ENCODE measurements at places on chromosomes 7 and 10.

GRCh38 chr7:28961972-28962371, 3.8 kb upstream of the TRIL start:
- DNase-seq = no peak

DNA sequence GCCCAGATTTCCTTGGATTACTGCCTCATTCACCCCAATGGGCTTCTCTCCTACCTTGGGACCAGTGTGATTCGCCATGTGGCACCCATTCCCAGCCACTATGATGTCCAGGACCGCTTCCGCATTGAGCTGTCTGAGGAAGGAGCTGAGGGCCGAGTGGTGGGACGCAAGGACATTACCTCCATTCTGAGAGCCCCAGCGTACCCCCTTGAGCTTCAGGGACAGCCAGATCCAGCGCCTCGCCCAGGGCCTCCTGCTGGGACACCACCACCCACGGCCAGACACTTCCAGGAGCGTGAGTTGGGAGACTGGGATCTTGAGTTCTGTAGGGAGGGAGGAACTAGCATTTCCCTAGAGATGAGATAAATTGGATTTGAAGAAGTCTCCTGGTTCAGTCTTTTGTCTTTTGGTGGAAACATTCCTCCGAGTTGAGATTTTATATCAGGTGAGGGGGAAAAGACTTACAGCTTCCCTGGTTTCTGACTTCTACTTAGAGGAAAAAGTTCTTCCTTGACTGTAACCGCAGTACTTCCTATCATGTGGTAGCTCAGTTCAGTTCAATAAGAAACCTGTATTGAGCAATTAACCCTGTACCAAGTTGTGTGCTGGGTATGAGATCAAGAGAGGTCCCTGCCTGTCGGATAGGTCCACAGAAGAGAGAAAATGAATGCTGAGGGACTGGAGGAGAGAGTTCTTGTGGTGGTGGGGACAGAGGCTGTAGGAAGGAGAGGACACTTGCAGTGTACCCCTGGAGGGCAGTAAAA, 1.3 kb downstream of the MOSPD3 start:
- no peak for DNase-seq

GRCh38 chr10:50279489-50279888, 28.2 kb upstream of the ASAH2 start:
- DNase-seq = no peak

DNA sequence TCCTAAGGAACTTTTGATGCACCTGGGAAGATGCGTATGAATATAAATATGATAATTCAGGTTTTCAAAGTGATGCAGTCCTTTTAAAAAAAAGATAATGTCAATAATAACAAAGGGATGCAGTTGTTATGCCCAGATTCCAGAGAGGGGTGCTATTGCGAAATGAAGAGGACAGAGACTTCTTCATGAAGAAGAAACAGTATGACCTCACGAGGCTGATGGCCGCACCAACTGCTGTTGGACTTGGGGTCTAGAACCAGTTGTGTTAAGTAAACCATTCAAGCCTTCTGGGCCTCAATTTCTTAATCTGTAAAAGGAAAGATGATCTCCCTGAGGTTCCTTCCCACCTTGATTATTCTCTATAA, 55.1 kb downstream of the LYZL2 start:
- DNase-seq = no peak

DNA sequence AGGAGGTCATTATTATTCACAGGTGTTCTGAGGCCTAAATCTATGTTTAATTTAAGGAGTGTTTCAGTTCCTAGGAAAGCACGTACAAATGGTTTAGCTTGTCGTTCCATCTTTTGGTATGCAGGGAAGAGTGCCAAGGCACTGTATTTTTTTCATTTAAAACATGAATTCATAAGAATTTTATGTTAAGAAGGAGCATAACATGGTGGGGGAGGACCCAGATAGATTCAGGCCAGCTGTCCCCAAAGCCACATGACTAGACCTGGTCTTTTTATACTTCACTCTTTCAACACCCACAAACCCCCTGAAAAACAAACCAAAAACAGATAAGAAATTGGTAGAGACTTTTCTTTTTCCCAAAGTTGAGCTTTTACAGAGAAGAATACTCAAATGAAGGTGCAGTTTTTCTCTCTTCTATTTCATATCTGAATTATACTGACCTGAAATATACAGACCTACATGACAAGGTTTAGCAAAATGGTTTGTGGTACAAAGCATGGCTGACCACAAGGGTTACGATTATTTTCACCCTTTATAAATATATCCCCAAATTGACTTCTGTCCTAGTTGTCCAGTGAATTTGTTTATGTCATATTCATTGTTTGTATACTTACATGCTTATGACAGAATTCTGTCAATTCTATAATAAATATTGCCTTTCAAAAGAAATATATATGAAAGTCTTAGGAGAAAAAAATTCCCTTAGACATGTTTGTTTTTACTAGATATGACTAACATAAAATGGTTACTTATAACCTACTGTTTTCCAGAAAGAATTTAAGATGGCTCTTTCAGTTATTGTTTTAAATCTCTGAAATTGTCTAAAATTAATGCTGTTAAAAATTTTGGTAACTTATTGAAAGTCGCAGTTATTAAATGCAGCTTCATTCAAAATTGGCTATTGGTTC, 71.3 kb downstream of the AP3M1 start:
- DNase-seq = no peak

- no peak for DNase-seq
Observed at GRCh38 chr10:129320340-129320739, 146.7 kb upstream of the MGMT start.

DNA sequence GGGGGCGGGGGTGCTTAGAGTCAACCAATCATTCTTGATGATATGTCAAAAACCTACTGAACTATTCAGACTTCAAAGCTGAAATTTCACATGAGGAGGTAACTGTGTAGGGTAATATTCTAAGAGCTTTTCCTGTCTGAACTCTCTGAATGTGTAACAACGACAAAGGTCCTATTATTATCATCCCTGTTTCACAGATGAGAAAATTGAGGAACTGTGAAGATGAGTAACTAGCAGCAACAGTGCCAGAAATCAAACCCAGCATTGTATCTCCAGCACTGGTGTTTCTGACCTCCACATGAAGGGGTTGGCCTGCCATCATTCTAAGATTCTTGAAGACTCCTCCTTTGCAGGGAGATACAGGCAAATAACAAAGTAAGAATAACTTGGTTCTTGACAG, 294.7 kb upstream of the AOAH start:
- DNase-seq = no peak

- no peak for DNase-seq
Observed at GRCh38 chr10:43070121-43071085, 6.5 kb upstream of the RET start.

DNA sequence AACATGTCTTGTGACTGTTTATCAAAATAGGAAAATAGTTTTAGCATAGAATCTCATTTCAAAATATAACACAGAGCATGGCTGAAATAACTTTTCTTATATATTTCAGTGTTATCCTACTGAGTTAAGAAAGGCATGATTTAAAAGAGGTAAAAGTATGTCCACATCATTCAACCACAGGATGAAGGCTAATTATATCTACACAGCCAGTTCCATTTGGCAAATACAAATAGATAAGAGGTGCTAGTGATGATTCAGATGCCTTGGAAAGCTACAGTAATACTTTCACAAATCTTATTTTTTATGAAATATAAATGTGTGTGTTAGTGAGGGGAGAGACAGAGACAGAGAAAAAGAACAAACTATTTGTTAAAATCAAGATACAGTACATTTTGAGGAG, 42.9 kb upstream of the PCDH15 start:
- DNase-seq = no peak

DNA sequence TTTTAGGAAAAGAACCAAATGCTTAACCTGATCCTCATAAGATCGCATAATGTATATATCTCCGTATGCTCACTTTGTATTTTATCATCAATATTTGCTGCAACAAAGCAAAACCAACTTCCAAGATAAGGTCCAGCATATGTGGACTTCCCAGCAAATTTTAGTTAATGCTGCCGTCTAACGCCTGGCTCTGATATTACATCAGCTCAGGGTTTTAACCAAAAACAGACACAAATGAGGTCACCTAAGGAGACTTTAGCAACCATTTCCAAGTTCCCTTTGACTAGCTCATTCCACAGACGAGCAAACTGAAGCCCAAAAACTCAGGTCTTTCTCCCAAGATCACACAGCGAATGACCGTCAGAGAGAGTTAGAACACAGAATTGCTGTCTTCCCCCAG, 59.4 kb upstream of the UCN3 start:
- no peak for DNase-seq

DNA sequence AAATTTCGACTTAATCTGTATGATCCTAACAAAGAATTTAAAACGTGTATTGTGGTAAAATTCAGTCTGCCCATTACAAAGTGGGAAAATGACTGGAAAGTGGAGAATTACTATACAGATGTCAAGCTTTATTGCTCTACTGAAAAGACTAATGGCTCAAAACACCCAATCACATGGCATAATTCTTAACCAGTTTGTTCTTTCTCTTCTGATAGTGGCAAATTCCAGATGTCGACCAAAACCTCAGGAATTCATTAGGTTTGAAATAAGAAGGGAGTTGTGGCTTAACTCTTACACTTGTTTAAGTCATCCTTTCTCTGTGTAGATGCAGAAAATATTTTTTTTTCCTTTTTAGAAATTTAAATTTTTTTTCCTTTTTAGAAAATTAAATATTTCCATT, 1254.9 kb upstream of the LRRN3 start:
- no peak for DNase-seq

DNA sequence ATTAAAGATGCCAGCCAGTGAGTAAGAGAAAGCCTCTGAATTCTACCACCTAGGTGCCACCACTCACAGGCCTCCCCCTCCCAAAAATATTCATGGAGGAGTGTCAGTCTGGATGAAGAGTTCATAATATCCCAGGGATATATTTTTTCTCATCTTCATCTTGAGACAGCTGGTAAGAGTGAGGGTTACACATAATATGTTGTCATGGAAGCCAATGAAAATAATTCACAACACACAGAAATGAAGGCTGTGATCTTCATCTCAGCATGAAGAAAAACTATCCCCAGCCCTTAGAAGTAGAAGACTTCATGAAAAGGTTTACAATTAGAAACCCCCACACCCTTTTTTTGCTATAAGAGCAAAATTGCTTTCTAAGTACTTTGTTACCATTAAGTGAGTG, 175.6 kb downstream of the DNAH11 start:
- no peak for DNase-seq

DNA sequence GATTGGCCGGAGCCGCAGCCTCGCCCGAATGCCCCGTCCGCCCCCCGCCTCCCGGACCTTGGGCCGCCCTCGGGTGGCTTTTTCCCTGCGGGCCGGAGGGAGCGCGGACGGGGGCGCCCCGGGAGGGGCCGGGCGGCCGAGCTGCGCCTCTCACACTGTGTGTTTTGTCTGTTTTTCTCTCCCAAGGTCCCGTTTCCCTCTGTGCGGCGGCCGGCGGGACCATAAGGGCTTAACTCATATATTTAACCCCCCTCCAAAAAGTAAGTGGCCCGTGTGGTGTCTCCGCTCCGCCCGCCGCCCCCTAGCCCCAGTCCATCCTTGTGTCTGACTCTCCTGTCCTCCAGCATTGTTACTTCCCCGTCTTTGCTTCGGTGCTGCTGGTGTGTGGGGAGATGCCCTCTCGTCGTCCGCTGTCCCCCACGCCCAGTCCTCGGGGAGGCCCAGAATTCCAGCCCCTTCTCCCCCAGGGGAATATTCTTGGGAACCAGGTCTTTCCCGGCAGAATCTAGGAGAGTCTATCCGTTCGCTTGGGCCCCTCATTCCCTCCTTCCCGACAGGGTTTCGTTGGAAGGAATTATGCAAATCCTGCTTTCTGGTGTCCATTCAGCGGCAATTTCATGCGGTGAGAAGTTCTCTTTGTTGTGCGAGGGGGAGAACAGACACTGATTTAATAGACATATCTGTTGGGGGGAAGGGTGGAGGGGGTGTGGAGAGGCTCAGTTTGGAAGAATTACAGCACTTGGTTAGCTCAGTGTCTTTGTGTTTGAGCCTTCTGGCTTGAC, 1.3 kb downstream of the LCOR start:
- peak; percentile 25 for DNase-seq

GRCh38 chr7:111091593-111092358, 849 bp downstream of the LRRN3 start:
- no peak for DNase-seq

DNA sequence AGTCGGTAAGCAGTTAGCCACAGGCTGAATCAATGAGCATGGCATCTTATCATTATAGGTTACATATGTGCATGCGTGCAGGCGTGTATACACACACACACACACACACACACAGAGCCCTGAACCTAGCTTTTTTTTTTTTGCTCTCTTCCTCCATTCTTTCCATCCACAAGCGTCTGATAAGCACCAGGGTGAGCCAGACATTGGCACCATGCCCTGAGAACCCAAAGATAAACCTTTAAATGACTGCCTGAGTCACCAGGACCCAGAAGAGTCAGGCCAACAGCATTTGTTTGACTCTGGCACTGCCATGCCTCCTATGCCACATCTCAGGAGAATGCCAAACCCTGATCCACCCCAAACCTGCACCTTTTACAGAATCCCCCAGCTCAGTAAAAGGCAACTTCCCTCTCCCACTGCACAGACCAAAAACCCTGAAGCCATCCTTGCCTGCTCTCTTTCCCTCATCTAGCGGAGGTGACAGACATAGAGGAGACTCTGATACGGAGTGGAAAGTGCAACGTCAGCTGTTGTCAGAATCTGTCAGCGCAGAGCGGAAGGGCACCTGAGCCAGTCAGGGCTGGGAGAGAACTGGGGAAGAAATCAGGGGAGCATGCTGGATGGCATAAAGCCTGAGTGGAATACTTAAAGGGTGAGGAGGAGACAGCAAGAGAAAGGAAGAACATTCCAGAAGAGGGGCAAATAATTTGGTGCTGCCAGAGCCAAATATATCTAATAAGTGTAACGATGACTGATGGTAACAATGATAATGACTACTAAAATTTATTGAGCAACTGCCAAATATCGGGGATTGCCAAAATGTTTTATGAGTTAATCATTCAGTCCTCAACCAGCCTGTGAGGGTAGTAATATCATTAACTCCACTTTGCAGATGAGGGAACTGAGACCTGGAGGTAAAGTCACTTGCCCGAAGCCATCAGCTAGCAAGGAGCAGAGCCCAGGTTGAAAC, 3.2 kb downstream of the PARP12 start:
- no peak for DNase-seq

DNA sequence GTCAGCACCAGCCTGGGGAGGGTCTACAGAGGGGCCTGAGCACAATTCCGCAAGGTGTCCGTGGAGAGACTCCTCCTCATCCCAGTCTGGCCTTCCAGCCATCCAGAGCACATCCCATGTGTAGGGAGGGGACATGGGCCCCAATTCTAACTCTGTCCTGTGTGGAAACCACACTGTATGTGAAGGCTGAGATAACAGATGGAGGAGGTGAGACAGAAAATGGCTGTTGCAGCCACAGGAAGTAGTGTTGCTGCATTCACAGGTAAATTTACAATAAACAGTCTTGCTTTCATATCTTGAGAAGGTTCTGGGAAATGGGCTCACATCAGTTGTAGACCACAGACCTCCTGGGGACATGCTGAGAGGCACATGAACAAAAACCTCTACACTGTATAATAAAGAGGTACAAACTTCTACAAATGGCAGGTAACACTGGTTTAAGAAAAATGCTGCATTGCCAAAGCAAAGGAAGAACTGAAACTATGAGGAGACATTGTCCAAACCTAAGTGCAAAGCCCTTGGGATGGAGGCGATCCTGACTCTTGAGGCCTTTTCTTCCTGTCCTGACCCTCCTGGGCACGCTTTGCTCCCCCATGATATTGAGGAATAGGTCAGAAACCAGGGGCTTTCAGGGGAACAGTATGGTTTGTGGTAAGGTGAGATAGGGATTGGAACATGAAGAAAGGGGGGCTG, 21.6 kb upstream of the GIMAP2 start:
- peak; percentile 40 for DNase-seq

Measured in CD4-positive, CD25-positive, alpha-beta regulatory T cell (primary cell).